Activated CD4-positive, alpha-beta T cell treated with anti-CD3 and anti-CD28 coated beads, Interleukin-2, amount 50 U/mL, for 24 hours (primary cell): ENCODE measurements at places on chromosomes 7 and 10.

- no peak for DNase-seq
Measured at GRCh38 chr7:30941582-30942323, 22.0 kb upstream of the GHRHR start.

DNA sequence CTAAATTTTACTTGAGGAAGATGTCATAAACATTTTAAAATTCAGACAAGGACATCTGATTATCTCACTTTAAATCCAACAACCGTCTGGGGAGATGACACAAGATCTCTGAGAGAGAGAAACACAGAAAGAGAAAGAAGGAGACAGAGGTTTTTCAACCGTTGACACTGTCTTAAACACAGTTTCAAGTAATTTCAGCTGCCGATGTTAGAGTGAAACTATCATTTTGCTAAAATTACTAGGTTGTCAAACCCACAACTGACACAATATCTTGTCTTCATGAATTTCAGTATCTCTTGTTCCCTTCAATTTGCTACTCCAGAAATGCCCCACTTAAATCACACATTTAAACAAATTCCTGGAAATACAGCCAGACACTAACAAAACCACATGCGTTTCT lies 174.8 kb downstream of the RAPGEF5 start:
- no peak for DNase-seq

GRCh38 chr7:150958062-150958552 lies 20.0 kb downstream of the KCNH2 start:
- no peak for DNase-seq

DNA sequence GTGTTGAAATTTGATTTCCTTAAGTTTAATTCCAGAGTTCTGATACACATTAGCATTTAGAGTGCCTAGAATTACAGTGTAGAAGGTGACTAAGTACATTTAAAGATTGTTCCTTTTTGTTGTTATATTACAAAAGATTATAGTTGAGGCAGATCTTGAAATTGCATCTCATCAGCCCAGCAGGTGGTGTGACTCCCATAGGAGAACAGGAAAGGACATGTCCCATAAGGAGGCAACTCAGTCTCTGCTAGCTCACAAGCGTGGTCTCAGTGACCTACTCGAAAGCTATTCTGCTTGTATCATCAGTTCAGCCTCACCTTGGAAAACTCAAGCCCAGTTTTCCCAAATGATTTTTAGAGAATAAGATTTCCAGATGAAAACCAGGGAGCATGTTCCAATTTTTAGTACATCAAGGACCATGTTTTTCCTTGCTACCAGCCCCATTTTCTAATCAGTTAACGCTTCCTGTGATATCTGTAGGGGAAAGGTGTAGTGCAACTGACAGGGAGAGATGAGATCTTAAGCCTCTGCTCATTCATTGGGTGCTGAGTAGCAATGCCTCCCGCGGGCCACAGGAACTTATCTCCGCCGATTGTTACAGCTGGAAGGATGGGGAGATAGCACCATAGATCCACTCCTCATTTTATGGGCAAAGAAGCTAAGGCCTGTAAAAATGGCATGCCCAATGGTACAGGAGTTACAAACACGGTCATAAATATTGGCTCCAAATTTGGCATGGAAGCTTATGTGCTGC lies 1.1 kb upstream of the GNAI1 start:
- DNase-seq, result no peak

GRCh38 chr10:68095153-68095552 lies 14.1 kb upstream of the MYPN start:
- no peak for DNase-seq

GRCh38 chr10:11169976-11170375 lies 152.3 kb downstream of the CELF2 start:
- no peak for DNase-seq

DNA sequence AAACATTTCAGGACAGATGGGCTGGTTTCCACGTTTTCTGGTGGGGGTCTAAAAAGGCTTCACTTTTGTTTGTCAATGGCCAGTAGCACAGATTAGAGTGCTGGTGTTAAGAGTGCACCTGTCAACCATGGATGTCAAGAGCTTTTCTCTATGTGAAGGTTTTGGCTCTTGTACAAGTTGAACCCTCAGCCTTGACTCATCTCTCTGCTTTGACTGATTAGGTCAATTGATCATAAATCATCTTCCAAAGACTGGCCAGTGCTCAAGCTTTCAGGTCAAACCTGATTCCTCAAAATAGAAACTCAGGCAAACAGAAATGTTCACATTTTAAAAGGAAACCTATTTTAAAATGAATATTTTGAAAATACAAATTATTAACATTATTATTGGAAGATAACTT lies 59.6 kb upstream of the SP4 start:
- no peak for DNase-seq

DNA sequence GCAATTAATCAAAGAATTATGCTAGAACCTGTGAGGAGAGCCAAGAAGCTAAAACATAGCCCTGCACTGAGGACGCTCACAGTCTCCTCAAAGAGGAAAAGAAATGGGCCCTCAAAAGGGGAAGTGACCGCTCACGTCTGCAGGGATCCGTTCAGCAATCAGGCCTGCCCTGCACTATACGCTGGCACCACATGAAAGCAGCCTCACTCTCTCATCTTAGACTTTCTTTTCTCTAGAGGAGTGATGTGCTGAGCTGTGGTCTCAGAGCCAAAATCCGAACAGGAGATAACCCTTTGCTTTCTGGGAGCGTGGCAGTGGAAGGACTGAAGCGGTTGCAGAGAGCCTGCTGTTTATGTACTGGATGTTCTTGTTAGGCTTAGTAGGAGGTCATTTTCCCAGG lies 6.3 kb upstream of the IL2RA start:
- DNase-seq, result no peak
